ENCODE measurements at places on chromosomes 4 and X.

DNA sequence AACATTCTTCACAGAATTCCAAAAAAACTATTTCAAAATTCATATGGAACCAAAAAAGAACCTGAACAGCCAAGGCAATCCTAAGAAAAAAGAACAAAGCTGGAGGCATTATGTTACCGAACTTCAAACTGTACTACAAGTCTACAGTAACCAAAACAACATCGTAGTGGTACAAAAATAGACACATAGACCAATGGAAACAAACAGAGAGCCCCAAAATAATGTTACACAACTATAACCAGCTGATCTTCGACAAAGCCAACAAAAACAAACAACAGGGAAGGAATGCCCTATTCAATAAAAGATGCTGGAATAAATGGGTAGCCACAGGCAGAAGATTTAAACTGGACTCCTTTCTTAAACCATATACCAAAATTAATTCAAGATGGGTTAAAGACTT, 1189.6 kb downstream of the PCDH18 start:
- no peak for DNase-seq

DNA sequence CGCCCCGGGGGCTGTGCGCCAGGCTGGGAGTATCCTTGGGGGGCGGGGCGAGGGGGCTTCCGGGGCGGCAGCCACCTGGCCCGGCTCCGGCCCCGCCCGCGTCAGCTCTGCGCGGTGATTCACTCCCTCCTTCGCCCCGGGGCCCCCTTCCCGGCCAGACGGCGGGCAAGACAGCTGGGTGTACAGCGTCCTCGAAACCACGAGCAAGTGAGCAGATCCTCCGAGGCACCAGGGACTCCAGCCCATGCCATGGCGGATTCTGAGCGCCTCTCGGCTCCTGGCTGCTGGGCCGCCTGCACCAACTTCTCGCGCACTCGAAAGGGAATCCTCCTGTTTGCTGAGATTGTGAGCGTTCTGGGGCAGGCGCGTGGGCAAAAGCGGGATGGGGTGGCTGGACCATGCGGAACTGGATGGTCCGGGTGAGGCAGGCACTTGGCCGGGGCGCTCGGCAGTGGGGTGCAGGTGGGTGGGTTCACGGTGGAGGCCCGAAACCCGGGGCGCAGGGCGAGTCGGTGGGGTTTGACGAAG, at the start of gene PLP2:
PLP2 (plus strand) TSS at position 147 of the 528 bp plus-strand sequence; CDS start at position 250, 103 bp downstream.
- DNase-seq = no peak

GRCh38 chr4:186366326-186366725, 100.3 kb downstream of the F11 start:
- DNase-seq = no peak

- no peak for DNase-seq
These were observed 101.0 kb downstream of the GATB start for GRCh38 chr4:151659601-151660364.

DNA sequence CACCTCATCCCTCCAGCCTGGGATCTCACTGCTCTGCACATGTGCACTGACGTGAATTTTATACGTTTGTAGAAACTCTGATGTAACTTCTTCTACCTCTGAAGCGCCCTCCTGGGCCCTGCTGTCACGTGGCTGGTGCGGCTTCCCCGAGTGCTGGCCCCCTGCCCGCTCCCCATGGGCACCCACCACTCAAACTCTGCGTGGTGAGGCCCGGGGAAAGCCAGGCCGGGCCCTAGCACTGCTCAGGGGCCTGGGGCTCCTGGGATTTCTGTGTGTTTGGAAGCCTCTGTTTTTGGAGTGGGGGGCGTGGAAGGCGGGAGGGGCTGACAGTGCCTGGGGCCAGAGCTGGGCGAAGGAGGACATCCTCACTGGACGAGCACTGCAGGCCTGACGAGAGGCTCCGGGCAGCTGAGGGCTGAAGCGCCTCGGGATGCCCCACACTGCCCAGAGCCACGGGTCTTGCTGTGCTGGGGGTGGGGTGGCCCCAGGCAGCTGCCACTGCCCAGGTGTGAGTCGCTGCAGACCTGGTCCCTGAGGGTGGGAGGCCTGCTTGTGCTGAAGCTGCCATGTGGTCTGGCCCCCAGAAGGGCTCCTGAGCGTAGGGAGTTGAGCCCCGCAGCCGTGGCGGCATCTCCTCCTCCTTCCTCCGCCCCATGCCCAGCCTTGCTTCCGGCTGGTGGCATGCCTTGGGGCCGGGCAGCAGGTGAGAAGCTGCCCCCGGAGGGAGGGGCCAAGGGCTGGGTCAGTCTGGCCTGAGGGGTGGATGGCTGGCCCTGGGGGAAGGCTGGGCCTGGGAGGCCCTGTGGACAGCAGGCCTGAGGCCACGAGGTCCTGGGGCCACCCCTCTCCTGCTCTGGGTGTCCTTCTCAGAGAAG, 7.7 kb downstream of the NAT8L start:
- DNase-seq = no peak

GRCh38 chr4:186701273-186701672, 22.4 kb downstream of the FAT1 start:
- DNase-seq = no peak

DNA sequence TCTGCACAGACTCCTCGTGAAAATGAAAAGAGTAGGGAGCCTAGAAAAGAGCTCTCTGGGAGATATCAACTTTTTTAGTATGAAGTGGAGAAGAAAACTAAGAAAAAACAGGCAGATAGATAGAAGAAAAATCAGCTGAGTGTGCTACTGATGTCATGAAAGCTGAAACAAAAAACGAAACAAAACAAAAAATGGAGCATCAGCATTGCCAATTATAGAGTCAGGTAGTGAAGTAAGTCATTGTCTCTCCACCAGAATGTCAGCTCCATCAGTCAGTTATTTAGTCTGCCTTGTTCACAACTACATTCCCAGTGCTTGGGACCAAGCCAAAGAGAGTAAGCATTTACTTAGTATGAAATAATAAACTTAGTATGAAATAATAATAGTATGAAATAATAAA, 595.1 kb downstream of the STPG2 start:
- no peak for DNase-seq

GRCh38 chr4:146370841-146371240, 150.9 kb downstream of the SLC10A7 start:
- DNase-seq = no peak

- no peak for DNase-seq
These were observed 23.8 kb upstream of the NSG1 start for GRCh38 chr4:4362991-4363697.

GRCh38 chr4:76589872-76590797, 155.1 kb downstream of the SHROOM3 start:
- no peak for DNase-seq

DNA sequence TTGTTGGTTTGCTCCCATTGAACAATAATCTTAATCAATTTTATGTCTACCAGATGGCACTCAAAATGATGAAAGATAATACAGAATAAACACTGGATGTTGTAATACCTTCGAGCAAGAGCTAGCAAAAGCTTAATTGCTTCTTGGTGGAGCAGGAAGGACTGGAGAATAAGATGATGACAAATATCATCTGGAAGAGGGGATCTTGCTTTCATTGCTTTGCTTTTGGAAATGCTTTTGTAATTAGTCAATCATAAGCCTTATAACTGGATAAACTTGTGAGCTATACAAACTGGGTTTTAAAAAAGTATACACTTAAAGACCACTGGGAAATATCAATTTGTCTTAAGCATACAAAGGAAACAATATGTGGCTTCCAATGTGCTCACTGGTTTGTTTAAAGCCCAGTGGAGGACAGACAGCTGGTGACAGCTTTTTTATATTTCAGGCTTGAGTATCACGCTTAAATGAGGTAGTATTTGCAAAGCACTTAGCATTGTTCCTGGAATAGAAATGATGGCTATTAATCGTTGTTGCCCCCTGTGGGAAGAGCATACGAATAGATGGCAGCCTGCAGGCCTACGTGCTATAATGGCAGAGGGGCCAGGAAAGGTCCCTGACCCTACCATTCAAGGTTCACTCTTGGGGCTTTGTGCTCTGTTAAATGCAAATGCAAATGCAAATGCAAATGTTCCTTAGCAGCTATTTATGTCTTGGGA, 61.2 kb downstream of the TMEM150C start:
- DNase-seq = no peak

DNA sequence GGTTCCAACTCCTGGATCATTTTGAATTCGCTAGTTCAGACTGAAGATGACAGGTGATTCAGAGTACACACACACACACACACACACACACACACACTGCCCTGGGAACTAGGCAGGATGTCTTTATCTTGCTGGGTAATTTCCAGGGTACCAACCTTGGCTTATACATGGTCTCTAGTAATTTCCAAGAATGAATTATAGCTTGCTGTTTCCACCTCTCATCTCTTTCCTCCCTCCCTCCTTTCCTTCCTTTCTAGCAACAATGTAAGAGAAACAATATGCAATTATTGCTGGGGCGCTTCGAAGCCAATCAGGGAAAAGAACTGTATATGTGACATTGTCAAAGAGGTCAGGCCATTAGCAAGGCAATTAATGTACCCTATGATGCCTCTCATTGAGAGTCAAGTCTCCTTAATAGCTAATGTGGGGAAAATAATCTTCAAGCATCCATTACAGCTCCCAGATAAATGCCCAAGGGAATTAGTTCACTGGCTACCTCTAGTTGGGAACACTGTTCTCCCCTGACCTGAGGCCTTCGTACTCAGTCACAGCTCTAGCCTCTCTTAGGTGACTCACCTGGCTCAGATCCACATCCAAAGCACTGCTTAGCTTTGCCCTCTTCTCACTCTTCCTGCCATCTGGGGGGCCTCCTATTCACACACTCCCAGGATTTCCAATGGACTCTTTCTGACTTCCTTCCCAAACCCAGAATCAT, 311.5 kb downstream of the PPP1R2C start:
- no peak for DNase-seq

DNA sequence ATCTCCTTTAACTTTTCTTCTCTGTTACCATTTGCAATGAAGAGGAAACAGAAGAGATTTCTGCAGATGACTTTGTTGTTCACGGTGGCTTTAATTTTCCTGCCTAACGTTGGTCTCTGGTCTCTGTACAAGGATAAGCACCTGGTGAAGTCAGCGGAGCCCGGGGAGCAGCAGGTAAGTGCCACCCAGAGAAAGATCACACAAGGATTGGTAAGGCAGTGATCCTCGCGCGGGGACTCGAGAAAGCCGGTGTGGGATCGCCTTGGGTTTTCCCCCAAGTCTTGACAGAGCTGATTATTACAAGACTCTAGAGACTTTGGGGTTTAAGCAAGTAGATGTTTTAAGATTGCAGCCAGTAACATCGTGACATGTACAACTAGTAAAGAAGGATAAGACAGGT, 1.3 kb downstream of the GALNTL6 start:
- no peak for DNase-seq

GRCh38 chrX:134562002-134562401, 96.3 kb downstream of the PLAC1 start:
- DNase-seq = no peak

DNA sequence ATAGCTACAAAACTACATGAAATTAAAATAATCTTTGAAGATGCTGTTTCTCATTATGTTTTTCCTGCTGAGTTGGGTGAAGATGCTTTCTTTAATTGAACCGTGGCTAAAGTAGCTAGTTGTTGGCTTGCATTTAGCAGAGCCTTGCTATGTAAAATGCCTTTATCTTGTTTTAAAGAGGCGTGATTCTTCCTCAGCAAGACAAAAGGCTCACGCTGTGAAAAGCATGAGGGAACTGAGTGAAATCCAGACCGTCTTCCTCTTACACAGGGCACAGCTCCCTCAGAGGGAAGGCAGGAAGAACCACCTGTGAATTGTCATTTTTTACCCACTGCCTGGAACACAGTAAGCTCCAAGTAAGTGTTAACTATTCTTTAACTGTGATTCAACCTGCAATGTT, 39.0 kb upstream of the ZNF518B start:
- DNase-seq = no peak

DNA sequence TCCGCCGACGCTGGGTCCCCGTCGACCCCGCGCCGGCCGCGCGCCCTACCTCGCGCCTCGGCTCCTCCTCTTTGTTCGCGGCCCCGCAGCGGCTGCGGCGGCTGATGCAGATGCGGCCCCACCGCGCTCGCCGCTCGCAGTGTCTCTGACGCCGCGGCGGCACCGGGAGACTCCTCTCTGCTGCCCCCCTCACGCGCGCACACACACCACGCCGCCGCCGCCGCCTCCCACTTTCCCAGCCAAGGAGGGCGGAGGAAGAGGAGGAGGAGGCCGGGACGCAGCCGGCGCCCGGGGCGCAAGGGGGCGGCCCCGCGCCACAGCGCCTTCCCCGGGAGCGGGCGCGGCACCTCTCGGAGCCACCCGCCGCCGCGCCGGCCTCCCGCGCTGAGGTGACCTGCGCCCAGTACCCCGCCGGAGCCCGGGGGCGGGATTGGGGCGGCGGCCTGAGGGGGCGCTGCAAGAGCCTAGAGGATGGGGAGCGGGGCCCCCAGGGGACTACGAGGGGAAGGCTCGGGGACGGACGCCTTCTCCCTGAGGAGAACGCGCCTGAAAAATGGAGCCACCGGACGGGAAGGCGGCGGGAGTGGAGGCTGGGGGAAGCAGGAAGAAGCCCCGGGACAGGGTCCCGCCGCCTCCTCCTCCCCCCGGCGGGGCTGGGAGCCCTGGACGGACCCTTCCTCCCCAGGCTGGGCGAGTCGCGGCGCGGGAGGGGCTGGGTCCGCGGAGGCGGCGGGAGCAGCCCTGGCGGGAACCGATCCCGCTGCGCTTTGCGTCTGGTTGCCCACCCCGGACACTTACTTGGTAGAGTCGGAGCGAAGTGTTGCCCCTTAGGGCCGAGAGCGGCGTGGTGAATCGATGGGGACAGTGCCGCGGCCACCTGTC, at the start of gene SH3RF1:
SH3RF1 (minus strand) TSS at position 147 of the 882 bp plus-strand sequence. CDS start 1,744 bp downstream, outside the sequence.
- no peak for DNase-seq

DNA sequence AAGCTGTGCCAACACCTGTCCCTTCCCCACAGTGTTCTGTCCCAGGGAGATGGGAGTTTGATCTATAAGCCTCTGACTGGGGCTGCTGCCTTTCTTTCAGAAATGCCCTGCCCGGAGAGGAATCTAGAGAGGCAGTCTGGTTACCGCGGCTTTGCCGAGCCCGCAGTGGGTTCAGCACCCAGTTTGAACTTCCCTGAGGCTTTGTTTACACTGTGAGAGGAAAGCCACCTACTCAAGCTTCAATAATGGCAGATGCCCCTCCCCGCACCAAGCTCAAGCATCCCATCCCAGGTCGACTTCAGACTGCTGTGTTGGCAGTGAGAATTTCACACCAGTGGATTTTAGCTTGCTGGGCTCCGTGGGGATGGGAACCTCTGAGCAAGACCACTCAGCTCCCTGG, 33.3 kb upstream of the ARSJ start:
- no peak for DNase-seq

- no peak for DNase-seq
These were observed 2.9 kb upstream of the SH3BP2 start for GRCh38 chr4:2789793-2790582.

DNA sequence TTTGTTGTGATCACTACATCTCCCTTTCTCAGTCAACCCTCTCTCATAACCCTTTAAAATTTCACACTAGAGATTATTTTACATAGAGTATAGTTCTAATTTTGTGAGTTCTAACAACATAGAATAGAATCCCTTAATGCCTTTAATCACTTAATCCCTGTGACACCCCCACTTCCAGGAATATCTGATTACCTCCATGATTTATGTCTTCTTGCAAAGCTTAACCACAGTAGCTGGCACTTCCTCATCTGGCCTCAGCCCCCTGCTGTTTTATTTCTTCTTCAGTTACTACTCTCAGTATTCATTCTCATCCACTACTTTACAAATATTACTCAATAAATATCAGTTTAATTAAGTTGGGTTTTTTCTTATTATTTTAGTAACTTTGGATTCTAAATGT, 340.9 kb downstream of the CENPC start:
- DNase-seq = no peak

Data from stimulated activated CD4-positive, alpha-beta T cell treated with anti-CD3 and anti-CD28 coated beads, Interleukin-1b, Interleukin-23, amount 100 ng/mL, for 1 hour (primary cell).